CD4-positive, alpha-beta T cell treated with Interleukin-17A for 1 hour (primary cell): ENCODE measurements at places on chromosomes 1 and 21.

- DNase-seq, result no peak
Measured at GRCh38 chr1:90809996-90810395, 92.9 kb upstream of the BARHL2 start.

DNA sequence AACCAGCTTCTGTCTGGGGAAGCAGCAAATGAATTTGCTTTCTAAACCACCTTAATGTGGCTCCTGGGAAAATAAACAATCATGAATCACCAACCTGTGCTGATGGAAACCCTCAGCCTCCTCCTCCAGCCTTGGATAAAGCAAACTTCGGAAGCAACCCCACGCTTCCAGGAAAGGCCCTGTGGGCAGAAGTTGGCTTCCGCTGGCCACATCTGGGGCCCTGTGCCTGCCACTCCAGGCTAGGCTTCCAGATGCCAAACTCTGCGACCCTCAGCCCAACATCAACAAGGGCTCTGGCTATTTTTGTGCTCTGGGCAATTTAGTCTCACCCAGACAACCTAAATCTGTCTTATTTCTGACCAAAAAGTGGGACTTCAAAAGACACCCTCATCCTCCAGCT is 6.2 kb upstream of the OXCT2 start:
- no peak for DNase-seq

GRCh38 chr1:117598489-117598888 is 7.4 kb upstream of the TENT5C start:
- DNase-seq, result no peak

DNA sequence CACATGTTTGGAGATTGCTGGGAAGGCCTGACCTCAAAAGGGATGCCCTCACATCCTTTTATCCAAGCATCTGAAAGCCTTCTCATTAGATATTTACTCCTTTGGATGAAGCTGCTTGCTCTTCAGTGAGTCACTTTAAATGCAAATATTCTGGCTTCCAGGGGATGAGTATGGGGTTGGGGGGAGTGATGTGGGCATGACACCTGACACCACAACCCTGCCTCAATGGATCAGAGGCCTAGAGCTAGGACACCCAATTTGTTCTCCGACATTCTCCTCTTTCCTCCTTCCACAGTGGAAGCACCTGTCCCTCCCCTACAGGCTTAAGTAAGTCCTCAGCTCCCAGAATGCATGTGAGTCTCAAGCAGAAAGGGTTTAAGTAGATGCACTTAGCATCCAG is 238.3 kb downstream of the OMA1 start:
- DNase-seq, result no peak

- no peak for DNase-seq
Measured at GRCh38 chr1:209376774-209377173, 206.7 kb upstream of the CAMK1G start.

DNA sequence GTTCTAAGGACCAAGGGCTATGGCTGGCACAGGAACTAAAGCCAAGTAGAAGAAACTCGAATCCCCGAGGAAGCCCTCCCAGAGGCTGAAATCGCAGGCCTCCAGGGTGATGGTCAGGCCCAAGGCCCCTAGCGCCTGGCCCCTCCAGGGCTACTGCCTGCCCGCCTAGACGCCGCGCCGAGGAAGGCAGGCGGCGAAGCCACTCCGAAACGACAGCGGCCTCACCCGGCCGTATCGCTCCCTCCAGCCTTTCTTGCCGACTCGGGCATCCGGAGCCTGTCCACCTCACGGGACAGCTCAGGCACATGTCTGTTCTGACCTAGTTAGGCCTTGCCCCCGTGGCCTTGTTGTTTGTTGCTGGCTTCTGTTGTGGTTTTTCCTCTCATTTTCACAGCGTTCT is 9.7 kb upstream of the LHX8 start:
- no peak for DNase-seq

DNA sequence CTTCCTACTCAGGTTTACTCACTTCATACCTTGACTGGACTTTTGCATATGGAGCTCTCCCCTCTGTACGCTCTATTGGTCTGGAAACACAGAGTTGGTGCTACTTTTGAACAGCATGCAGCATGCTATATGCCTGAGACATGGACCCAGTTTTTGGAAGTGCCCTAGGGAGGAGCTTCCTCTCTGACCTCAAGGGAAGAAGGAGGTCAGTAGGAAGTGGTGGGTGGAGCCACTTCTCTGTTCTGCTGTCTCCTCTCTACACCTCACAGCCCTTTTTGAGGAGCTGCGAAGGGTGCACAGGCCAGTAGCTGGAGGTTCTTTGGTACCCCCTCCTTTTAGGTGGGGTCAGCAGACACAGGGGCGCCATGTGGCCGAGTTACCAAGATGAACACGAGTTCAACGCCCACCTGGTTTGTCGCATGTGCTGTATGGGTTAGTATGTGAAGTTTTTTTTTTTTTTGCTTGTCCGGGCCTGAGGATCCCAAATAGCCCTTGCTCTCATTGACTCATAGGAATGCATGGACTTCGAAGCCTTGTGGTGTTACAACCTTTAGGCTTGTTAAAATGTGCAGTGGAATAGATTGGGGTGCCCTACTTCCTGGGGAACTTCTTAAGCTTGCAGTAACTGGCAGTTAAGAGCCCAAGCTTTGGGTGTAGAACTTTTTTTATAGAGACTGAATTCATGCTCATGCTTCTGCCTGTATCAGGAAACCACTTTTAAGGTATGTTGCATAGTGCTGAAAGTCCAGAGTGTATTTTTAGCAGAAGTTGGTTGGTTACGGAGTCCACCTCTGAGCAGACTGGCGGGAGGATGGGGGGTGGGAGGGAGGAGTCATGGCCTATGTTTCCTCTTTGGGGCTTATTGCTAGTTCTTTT is 10.7 kb downstream of the MACF1 start:
- DNase-seq, result peak; percentile 74

GRCh38 chr1:116991171-116991845 is 10.3 kb upstream of the CD101 start:
- DNase-seq, result no peak

DNA sequence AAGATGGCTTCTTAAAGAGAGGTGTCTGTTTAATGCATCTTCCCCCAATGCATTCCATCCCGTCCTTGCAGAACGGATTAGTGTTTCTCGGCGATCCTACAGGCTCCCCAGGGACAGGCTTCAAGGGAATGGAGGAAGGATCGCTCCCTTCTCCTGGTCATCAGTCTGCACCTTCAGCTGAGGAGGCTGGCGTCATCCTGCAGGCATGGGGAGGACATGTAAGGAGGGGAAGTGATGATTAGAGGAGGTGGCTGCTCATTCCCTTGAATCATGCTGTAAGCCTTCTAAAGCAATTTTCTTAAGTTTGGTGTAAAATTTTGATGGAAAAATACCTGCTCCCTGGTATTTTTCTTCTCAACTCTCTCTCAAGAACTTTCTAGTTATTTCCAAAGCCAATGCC is 603.6 kb downstream of the NPHP4 start:
- DNase-seq, result no peak

- no peak for DNase-seq
Measured at GRCh38 chr21:23699402-23699801, 1907.9 kb downstream of the MRPL39 start.

GRCh38 chr1:152182431-152182830 is 23.4 kb upstream of the RPTN start:
- peak; percentile 14 for DNase-seq

DNA sequence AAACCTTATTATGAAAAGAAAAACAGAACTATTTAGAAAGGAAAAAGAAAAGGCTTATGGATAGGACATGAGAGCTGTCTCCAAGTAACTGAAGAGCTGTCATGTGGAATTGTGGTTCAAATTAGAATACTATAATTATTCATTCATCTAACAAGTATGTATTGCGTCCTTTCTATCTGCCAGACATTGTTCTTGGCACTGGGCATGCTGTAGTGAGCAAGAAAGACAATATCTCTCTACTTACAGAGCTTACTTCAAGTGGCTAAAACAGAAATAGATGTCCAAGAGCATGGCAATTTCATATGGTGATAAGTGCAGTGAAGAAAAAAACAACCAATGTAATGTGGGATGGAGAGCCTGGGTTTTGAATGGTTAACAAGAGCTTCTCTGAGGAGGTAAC is 413.0 kb downstream of the DPYD start:
- no peak for DNase-seq

GRCh38 chr1:81377406-81377805 is 423.3 kb upstream of the ADGRL2 start:
- DNase-seq, result no peak

GRCh38 chr1:114428083-114428754 is 82.8 kb downstream of the TRIM33 start:
- peak; percentile 39 for DNase-seq

GRCh38 chr1:202571719-202572339 is 138.4 kb downstream of the SYT2 start:
- peak; percentile 32 for DNase-seq

DNA sequence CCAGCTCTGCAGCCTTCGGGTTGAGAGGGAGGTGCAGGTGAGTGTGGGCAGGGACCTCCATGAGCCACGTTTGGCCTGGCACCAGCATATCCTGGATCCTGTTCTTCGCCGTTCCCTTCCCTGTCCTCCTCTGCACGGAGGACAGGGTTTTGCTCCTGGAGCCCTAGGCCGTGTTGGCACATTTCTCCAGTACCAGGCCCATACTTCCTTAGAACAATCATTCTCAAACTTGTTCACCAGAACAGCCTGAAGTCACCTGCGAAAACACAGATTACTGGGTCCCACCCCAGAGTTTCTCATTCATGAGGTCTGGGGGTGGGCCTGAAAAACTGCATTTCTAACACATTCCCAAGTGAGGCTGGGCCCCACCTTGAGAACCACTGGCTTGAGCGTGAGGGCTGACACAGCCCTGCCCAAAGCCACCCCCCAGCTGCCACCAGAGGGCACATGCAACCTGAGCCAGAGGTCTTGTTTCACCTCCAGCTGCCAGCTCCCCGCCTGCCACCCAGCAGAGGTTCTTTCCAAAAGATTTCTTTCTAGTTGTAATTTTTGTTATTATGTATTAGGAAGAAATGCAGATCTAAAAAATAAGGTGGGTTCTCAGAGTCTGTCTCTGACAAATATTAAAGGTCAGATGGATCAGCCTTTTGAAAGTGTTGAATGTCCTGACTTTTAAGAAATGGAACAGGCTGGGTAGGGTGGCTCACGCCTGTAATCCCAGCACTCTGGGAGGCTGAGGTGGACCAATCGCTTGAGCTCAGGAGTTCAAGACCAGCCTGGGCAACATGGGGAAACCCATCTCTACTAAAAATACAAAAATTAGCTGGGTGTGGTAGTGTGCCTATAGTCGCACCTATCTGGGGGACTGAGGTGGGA is 39.6 kb upstream of the LDLRAP1 start:
- peak; percentile 72 for DNase-seq

GRCh38 chr1:96992871-96993270 is 271.3 kb downstream of the PTBP2 start:
- DNase-seq, result no peak
